SW 1271 (cell line): ENCODE measurements at places on chromosomes 3 and 15.

DNA sequence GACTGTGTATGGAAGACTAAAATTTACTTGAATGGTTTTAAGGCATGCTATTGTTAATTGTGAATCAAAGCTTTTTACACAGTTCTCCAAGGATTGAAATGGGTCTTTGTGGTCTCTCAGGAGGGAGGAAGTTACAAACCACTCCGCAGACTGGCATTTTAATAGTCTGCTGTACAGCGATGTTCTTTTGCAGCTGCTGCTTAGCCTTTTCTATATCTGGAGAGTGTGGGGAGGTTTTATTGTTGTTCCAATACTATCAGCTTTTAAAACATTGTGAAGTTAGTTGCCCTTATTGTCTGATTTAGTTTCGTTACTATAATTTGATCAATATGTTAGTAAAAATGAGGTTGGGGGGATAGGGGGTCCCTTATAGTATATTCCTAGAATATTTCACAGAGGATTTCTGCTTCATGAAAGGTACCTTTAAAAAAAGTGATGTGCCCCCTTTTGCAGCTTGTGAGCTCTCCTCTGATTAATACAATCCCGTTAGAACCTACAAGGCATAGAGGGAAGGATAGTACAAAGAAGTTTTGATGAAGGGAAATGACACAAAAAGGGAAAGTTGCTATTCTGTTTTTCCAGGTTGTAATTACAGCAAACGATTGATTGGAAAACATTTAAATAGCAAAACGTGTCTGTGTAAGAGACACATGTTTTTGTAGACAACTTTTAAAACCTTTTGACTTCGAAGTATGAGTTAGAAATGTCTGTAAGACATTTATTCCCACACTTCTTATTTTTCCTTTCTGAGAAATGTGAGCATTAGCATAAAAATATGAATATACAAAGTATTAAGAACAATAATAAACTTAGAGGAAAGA lies 158.3 kb upstream of the CGNL1 start:
- DNase-seq, result no peak

GRCh38 chr15:35013370-35013769 lies 25.3 kb upstream of the ZNF770 start:
- DNase-seq, result no peak

DNA sequence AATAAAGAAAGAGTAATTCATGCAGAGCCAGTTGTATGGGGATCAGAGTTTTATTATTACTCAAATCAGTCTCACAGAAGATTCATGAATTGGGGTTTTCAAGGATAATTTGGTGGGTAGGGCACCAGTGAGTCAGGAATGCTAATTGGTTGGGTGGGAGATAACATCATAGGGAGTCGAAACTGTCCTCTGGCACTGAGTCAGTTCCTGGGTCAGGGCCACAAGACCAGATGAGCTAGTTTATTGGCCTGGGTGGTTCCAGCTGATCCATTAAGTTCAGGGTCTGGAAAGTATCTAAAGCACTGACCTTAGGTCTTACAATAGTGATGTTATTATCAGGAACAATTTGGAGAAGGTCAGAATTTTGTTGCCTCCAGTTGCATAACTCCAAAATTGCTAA lies 998.6 kb upstream of the EPHA6 start:
- no peak for DNase-seq

GRCh38 chr15:63582718-63583426 lies 14.3 kb upstream of the FBXL22 start:
- no peak for DNase-seq

GRCh38 chr3:168212664-168213285 lies 117.1 kb upstream of the GOLIM4 start:
- no peak for DNase-seq

GRCh38 chr3:122533931-122534334 lies 19.2 kb upstream of the KPNA1 start:
- DNase-seq, result peak; percentile 75

DNA sequence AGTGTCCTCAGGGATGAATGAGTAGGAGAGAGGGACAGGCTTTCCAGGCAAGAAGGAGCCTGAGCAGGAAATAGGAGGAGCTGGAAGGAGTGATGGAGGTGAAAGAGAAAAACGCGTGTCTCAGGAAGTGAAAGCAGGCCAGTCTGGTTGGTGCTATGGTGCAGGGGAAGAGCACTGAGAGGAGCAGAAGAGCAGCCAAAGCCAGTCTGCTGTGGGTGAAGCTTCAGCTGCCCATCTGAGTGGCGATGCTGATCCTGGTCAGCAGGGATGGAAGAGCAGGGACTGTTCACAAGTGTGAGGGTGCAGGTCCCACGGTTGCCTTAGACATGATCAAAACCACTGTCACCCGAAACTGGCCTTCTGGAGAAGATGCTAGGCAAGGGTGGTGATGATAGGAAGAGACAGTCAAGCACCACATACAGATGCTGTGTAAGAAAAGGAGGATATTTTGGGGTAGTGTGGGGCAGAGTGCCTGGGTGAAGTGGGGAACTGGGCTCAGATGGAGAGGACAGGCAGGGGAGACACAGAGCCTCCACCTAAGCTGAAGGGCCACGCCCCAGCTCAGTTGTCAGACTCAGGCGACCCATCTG lies 5.5 kb upstream of the KY start:
- DNase-seq, result no peak

DNA sequence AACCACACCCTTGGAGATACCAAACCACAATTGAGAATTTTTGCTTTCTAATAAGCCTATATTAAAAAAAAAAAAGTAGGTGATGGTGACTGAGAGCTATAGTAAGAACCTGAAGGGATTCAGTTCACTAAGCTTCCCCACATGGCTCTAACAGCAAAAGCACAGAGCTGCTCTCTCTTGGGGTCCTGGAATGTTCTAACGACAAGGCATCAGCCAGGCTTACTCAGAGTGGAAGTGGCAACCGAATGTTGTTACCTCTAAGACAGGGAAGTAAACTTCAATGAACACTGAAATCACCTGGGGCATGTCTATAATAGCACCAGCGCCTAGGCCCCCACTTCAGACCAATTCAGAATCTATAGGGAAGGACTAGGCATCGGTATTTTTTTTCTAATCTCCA lies 397.7 kb downstream of the MAGI1 start:
- no peak for DNase-seq

DNA sequence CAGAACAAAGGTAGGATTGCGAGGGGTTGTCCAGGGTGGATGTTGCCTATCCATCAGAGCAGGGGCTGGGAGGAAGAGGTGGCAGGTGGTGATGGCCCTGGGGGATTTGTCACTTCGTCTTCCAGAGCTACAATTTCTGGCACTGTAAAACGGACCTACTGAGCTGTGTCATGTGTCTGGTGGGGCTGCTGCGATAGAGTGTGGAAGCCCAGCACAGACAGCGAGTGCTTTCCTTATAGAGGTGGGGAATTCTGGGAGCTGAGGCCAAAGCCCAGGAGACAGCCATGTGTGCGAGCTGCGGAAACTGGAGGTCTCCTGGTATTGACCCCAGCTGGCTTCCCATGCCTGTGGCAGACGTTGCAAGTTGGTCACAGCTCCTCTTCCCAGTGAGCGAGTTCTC lies 61.2 kb upstream of the SEC22A start:
- no peak for DNase-seq
